ENCODE measurements at places on chromosomes 4 and X. TPM values are rescaled to one million over a fixed set of nuclear protein-coding genes. Genes with fewer than 3 reads are reported as not detected.

DNA sequence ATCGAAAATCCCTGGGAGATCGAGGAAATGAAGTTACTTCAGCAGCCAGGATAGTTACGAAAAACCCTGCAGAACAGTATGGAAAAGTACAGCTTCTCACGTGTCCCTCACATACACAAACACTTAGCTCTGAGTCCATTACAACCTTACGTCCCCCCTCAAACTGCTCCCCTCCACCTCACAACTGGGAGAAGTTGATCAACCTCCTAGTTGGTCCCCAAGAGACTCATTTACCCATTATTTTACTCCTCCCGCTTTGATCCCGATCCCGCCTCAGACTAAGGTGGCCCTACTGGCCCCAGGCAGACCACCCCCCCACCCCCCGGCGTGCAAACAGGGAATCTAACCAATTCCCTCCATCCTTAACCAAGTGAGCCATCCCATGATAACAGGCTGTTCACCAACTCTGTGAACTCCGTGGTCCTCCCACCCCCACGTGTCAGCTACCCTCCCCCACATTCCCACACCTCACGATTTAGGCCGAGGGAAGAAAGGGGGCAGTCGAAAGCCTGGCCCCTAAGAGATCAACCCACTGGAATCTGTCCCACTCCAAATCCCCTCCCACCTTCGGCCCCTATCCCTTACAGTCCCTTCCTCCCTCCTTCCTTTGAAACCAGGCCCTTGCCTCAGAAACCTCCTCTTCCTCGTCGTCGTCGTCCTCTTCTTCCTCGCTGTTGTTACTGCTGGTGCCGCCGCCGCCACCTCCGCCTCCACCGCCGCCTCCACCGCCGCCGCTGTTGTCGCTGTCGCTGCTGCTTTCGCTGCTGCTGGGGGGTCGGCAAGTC, 755 bp downstream of the ANKRD17 start:
- no peaks in the 10 kb centered on the region for H3K27me3 ChIP-seq
- H3K27ac ChIP-seq, result peak overlapping the region; percentile 98
- peaks cover 43% of the 10 kb centered on the region for H3K36me3 ChIP-seq
- peaks cover 8% of the 10 kb centered on the region for H3K4me1 ChIP-seq

DNA sequence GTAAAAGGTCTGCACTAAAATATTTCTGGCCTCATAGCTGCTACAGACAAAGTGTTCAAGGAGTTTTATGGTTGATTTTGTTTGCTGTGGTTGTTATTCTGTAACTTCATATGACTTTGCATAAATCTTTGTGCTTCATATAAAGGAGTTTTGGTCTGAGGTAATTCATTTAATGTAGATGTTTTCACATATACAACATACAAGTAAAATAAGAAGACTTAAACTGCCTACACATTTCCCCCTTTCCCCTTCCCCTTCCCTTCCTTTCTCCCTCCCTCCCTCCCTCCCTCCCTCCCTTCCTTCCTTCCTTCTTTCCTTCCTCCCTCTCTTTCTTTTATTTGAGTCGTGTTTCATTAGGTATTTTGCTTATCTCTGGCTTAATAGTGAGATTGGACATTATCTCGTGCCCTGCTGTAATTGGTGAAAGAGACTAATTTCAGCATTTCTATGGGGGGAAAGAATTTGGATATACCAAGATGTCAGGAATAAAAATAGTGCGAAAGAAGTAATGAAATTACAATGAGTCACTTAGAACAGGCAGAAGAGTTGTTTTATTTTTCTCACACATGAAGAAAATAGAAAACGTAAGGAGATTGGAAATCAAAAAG, 144.9 kb upstream of the MAD2L1 start:
- no peaks in the 10 kb centered on the region for H3K4me1 ChIP-seq
- H3K4me3 ChIP-seq, result no peak overlapping the region
- H3K27me3 ChIP-seq, result no peaks in the 10 kb centered on the region
- H3K27ac ChIP-seq, result no peak overlapping the region
- H3K36me3 ChIP-seq, result no peaks in the 10 kb centered on the region
- no peak for DNase-seq

DNA sequence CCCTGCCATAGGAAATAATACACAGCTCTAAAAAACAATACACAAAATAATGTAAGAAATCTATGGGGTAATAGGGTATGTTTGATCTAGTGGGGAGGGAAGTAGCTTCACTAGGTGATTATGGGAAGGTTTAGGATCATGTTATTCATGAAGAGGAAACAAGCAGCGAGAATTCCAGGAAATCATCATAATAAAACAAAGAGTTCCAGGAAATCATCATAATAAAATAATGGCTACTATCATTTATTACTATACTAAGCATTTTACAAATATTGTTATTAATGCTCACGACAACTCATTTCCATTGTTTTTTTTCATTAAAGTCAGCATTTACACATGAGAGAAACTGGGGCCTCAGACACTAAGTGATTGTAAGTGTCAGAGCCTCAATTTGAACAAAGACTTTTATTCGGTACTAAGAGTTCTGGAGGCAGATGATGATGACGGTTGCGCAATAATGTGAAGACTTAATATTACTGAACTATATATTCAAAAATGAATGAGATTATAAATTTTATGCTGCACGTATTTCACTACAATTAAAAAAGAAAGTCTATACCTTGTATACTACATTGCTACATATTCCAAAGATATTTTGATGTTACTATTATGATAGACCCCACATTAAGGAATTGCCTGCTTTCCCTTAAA, 12.2 kb upstream of the CXCL8 start:
- peaks cover 22% of the 10 kb centered on the region for H3K36me3 ChIP-seq
- peak overlapping the region; percentile 40 for H3K4me3 ChIP-seq
- H3K4me1 ChIP-seq, result peaks cover 67% of the 10 kb centered on the region
- no peak for DNase-seq

GRCh38 chr4:78922207-78922606, 17.0 kb downstream of the PAQR3 start:
- H3K36me3 ChIP-seq, result no peaks in the 10 kb centered on the region
- H3K27ac ChIP-seq, result no peak overlapping the region
- H3K4me3 ChIP-seq, result no peak overlapping the region
- no peaks in the 10 kb centered on the region for H3K27me3 ChIP-seq

DNA sequence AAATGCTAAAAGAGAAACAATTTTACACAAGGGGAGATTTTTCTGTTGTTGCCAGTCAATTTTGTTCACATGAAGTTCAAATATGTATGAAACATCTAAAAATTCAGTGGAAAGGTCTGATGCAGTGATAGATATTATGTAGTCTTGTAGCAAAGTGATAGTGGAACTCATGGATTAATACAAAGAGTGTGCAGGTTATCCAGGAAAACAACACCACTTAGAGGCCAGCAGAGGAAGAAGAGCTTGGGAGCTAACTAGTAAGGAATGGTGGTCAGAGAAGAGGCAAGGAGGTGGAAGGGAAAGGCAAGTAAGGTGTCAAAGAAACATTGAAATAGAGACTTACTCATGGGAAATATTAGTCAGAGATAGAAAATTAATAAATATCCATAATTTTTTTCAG, 395.6 kb downstream of the MAPK10 start:
- H3K4me3 ChIP-seq, result no peak overlapping the region

DNA sequence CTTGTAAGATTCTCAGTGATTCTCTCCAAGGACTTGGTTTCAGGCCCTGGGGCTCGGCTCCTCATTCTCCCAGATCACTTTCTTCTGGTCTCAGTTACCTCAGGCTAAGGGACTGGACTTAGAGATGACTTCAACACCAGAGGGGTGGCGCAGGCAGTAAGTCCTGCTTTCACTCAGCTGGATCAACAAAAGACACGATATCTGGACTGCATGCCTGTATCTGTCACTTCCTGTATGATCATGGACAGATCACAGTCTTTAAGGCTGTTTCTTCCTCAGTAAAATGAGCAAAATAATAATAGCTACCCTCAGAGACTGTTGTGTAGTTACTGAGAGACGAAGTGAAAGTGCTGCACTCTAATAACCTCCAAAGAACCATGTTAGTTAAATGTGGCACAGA, 19.5 kb upstream of the CXCR3 start:
- no peak for DNase-seq
- H3K4me1 ChIP-seq, result no peaks in the 10 kb centered on the region
- no peaks in the 10 kb centered on the region for H3K27me3 ChIP-seq

Gene ATOH1
- not detected for total RNA-seq

Gene EMCN
- not detected for total RNA-seq

Gene CENPC
- 10.7 TPM for total RNA-seq

Gene PPEF2
- not detected for total RNA-seq

All from Calu3 (cell line).